ENCODE measurements at places on chromosomes 12 and 14.

GRCh38 chr14:36293824-36294223, 26.6 kb downstream of the MBIP start:
- no peak for DNase-seq

GRCh38 chr14:59601056-59601455, 24.4 kb upstream of the CCDC175 start:
- no peak for DNase-seq

DNA sequence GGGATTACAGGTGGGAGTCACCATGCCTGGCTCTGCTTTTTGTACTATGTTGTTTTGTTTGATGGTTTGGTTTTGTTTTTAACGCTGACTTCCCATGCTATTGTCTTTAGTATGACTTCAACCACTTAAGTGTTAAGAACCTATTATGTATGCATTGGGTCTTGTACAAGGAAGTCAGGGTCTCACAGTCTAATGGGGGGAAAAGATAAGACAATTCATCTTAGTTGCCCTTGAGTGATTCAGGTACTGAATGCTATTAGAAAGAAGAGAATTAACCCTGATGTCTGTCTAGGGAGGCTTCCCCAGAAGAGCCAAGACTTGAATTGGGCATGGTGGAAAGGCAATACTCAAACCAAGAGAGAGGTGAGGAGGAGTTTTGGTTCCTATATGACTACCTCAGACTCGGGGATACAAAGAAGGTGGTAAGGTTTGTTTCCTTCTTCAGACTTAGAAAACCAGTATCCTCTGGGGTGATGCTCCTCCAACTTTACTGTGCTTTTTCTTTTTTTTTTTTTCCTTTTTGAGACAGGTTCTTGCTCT, 64.6 kb downstream of the SUSD6 start:
- no peak for DNase-seq

- no peak for DNase-seq
Observed at GRCh38 chr12:89980236-89980635, 271.6 kb upstream of the ATP2B1 start.

DNA sequence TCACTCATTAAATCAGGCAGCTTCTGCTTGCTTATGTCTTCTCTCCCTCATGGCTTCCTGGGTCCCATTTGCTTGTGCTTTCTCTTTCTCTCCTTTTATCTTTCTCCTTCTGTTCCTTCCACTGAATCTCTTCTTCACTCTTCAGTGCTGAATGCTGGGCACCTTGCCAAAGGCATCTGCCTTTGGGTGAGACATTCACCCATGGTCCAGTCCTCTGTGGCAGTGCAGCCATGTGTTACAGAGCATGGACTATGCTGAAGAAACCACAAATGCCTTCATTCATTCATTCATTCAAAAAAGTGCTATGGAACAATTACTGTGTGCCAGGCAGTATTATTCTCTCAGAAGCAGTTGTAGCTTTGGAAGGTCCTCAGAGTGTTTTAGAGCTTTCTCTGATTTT, 344.4 kb upstream of the STXBP6 start:
- DNase-seq = no peak

DNA sequence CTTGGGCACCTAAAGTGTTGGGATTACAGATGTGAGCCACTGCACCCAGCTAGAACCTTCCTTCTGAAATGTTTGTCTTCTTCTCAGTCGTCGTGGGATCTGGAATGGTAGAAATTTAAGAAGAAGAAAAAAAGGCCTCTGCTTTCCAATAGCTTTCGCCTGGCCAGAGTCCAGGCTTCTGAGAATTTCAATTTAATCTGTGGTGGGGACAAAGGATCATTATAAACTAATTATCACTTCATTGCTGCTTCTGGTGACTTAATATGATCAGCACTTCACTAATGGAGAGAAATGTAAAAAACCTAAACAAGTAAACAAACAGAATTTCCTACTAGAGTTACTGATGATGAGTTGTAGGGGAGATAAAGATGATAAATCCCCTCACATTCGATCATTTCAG, 51.3 kb downstream of the CFAP251 start:
- DNase-seq = no peak

- no peak for DNase-seq
Observed at GRCh38 chr12:25752710-25753309, 199.7 kb upstream of the LMNTD1 start.

GRCh38 chr12:131710464-131711457, at the start of gene SFSWAP:
SFSWAP (plus strand) TSS chr12:131711090; CDS start chr12:131711230, 140 bp downstream.
- peak; percentile 45 for DNase-seq

- DNase-seq = no peak
Observed at GRCh38 chr14:90658541-90658967, 157.7 kb downstream of the TTC7B start.

DNA sequence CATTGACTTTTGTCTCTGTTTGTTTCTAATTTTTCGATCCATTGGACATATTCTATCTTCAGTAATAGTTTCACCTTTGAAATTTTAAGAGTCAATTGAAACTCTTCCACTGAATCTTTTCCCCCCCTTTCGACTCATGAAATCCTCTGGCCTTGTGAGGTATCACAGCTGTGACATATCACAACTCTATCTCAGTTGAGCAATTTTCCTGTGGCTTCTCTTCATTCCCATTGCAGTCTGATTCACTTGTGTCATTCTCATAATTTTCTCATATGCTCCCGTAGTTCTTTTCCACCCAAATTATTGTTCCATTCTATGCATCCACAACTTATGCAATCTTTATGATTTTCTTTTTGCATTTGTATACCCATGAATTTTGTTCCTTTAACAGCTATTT, 261.6 kb downstream of the DACT1 start:
- no peak for DNase-seq

DNA sequence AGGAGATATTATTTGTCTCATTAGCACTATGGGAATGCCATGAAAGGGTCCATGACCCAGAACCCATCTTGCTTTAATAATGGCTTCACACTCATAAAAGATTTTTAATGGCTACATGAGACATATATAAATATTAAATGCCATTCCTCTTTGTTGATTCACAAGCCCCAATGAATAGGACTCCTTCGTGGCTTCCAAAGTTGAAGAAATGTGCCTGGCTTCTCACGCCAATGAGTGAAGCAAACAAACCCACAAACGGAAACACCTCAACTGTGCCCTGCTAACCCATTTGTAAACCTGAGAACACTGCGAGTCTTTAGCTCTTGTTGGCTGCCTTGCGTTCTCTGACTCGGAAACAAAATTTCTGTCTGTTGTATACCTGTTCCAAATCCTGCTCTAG, 381.7 kb upstream of the DDHD1 start:
- DNase-seq = no peak

- no peak for DNase-seq
Observed at GRCh38 chr12:65568517-65568916, 255.8 kb upstream of the HMGA2 start.

GRCh38 chr12:5085896-5086295, 42.2 kb downstream of the KCNA5 start:
- DNase-seq = no peak

DNA sequence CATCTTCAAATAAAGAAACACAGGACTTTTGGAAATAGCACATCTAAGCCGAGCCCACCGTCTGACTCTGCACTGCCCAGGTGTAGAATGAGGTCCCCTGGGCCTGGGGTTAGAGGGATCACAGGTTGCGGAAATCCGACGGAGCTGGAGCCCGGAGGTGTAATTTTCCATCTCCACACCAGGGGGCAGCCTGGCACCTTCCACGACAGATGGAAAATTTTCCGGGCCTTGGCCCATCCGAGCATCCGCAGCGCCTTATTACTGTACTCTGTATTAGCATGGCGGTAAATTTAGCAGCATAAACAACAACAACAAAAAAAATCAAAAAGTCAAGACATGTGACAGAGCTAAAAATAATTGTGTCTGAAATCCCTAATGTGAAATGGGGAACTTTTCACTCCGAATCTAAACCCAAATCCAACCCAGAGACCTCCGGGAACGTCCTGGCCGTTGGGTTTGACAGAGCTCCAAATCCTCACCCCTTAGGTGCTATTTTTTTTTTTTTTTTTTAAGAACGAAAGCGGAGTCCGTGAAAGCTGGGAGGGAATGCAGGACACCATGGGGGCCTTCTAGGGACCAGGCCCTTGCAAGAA, 93.9 kb downstream of the KSR2 start:
- DNase-seq = no peak

DNA sequence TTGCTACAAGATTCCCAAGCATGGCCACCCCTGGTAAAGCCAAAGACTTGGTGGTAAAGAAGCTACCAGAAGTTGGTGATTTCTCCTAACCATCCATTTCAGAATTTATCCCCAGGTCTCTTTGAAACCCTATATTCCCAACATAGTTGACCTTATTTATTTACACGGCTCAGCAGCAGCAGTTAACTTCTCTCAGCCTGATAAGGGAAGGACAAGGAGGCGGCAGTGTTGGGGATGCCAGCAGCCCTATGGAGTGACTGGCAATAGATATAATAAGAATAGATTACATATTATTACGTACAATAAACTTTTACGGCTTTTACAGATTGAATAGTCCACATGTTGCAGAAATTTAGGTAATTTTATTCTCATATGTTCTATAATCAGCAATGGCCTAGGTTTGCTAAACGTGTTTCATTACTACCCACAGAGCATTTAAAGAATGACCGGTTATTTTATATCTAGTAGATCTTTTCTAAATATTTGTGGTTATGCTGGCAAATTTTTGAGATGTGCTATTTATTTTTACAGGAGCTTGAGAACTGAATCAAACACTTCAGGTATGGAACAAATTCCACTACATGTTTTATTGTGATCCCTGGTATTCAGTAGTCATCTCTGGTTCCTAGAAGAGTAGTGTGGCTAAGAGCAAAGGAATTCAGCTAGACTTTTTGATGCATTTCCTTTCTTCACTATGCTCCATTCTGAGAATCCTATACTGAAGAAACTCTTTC, 19.8 kb upstream of the PALS1 start:
- DNase-seq = no peak

GRCh38 chr14:54785778-54786770, 116.6 kb downstream of the GCH1 start:
- no peak for DNase-seq

DNA sequence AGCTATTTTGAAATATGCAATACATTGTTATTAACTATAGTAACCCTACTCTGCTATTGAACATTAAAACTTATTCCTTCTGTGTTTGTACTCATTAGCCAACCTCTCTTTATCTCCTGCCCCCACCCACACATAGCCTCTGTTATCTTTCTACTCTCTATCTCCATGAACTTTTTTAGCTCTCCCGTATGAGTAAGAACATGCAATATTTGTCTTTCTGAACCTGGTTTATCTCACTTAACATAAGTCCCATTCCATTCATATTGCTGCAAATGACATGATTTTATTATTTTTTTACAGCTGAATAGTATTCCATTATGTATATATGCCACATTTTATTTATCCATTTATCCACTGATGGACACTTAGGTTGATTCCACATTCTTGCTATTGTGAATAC, 79.0 kb upstream of the AMIGO2 start:
- DNase-seq = no peak

- no peak for DNase-seq
Observed at GRCh38 chr14:104799244-104800014, 1.5 kb upstream of the ZBTB42 start.

- DNase-seq = no peak
Observed at GRCh38 chr12:130791629-130792028, 47.4 kb downstream of the STX2 start.

DNA sequence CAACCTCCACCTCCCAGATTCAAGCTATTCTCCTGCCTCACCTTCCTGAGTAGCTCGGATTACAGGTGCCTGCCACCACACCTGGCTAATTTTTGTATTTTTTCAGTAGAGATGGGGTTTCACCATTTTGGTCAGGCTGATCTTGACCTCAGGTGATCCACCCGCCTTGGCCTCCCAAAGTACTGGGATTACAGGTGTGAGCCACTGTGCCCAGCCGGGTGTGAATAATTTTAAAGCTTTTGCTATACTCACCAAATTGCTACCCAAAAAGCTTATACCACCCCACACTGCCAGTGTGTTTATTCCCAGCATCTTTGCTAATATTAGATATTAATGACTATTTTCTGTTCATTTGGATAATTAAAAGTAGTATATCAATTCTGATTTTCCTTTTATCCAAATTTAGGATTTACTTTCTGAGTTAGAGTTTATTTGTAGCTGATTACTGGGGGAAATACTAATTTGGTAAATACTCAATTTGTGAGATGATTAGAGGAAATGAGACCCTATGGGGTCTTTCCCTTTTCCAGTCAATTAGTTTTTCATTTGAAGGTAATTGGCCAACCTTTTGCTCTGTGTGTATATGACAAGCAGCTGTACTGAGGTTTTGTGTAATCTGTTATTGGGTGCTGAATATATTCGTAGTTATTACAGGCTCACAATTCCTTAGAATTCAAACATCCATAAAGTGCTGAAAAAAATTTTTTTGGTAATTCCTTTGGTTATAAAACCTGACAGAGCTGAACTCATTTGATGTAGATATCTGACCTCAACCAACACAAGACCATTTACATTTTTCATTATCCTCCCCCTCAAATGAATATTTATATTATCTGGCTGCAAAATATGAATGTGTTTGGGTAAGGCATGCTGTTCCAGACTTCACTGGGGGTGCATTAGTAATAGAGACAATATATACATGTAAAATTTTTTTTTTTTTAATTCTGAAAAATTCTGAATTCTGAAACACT, 73.6 kb downstream of the ANO6 start:
- DNase-seq = no peak

DNA sequence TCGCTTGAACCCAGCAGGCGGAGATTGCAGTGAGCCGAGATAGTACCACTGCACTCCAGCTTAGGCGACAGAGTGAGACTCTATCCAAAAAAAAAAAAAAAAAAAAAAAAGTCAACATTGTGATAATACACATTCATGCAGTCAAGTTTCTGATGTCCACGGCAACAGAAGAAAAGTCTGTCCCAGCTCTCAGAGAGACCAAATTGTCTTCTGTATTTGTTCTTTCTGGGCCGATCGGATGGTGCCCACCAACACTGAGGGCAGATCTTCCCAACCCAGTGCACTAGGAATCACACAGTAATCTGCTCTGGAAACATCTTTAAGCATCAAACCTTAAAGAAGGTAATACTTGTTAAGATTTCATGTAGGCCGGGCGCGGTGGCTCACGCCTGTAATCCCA, 31.6 kb downstream of the EAPP start:
- no peak for DNase-seq

DNA sequence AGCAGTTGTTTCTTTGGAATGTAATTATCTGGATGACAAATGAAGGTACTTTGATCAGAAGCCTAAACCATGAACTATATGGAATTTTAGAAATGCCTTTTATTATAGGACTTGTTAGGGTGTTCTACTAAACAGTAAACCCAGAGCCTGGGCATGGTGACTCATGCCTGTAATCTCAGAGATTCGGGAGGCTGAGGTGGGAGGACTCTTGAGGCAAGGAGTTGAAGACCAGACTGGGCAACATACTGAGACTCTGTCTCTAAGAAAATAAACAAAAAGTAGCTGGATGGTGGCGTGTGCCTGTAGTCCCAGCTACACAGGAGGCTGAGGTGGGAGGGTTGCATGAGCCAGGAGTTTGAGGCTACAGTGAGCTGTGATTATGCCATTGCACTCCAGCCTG, 23.9 kb downstream of the PALS1 start:
- no peak for DNase-seq

- no peak for DNase-seq
Observed at GRCh38 chr14:24285351-24285750, 14.0 kb upstream of the RABGGTA start.

- no peak for DNase-seq
Observed at GRCh38 chr14:32701475-32701874, 237.2 kb upstream of the NPAS3 start.

- DNase-seq = no peak
Observed at GRCh38 chr14:91264151-91265150, 19.9 kb upstream of the GPR68 start.

Data from Panc1 (cell line).